Stimulated activated CD8-positive, alpha-beta memory T cell treated with anti-CD3 and anti-CD28 coated beads, Interleukin-12 subunit alpha, Interleukin-12 subunit beta, amount 100 ng/mL, for 4 hours (primary cell): ENCODE measurements at places on chromosomes 5 and 9.

GRCh38 chr5:149406979-149407306, 27.9 kb upstream of the IL17B start:
- no peak for DNase-seq

- no peak for DNase-seq
Observed at GRCh38 chr9:87109851-87110250, 162.5 kb upstream of the GAS1 start.

DNA sequence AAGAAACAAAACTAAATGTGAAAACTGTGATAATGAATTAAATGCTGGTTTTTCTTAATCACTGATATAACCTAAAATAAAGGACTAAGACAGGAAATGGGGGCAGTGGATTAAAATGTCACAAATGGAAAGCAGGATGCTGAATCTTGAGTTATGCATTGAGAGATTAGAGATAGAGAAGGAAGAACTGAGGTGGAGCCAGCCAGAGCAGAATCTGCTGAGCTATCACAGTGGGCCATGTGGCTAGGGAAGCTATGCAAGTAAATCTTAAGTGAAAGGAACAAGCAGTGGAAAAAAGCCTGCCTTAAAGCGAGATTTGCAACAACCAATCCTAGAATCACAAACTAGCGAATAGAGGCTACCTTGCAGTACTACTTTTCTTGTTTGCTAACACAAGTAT, 188.5 kb upstream of the RASA1 start:
- DNase-seq = no peak

- DNase-seq = no peak
Observed at GRCh38 chr5:35780236-35780635, 76.5 kb upstream of the IL7R start.

- no peak for DNase-seq
Observed at GRCh38 chr5:78746021-78746770, 97.6 kb upstream of the LHFPL2 start.

DNA sequence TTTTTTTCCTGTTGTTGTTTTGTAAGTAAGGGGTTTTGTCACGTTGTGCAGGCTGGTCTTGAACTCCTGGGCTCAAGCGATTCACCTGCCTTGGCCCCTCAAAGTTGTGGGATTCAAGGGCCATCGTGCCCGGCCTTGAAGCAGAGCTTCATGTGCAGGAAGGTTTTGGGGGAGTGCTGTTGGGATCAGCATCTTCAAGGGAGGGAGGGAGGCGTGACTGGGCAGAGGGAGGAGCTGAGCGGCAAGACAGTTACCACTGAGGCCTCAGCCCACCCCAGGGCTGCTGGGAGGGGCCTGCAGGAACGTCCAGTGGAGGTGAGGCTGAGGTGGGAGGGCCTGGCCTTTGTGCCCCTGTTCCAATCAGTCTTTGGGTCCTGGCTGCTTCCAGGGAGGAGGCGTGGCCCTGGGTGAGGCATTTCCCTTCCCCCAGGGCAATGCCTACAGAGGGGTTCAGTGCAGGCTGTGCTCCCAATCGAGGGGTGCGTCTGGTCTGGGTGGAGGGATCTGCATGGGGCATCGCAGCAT, 21.4 kb downstream of the OR2V1 start:
- no peak for DNase-seq

DNA sequence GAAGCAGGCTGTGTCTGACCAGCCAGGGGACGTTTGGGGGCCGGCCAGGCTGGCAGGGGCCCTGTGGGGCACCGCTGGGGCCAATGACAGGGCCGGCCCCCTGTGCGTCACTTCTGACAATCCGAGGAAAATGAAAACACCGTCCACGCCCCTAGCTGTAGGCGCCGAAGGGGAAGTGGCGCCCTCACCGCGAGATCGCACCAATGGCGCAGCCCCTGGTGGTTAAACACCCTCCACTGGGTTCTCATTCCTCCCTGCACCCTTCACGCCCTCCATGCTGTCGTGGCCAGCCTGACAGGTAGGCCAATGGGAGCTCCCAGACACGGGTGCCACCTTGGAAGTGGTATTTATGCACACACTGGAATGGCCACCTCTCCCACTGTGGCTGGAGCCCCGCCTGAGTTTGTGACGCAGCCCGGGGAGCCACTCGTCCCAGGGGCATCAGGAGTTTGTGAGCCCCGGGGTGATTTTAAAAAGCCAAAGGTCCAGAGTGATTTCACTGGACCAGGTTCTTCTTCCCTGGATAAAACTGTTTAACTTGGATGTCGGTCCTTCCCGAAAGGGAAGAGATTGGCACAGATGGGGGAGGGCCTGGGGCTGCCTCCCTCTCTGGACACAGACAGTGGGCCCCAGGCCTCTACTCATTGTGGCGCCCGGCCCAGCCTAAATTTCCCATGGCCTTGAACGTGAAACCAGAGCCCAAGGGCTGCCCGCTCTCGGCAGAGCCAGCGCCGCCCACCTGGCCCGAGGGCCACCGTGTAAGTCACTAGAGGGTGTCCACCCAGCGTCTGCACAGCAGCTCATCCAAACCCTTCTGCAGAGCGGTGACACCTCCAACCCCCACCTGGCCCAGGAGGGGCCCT, 49.7 kb downstream of the NKD2 start:
- no peak for DNase-seq

DNA sequence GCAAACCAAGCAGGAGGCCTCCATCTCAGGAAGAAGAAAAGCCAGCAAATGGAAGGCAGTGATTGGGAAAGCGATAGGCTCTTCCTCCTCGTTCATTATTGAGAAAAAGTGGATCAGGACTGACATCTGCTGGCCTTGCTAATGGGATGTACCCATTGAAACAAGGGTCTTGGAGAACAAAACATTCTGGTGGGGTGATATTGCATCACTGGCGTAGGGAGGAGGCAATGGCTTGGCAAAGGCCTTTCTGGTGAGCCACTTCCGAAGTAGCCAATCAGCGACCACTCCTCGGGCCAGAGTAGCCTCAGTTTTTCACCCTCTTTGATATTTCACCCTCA, 86.7 kb upstream of the NFIB start:
- no peak for DNase-seq

DNA sequence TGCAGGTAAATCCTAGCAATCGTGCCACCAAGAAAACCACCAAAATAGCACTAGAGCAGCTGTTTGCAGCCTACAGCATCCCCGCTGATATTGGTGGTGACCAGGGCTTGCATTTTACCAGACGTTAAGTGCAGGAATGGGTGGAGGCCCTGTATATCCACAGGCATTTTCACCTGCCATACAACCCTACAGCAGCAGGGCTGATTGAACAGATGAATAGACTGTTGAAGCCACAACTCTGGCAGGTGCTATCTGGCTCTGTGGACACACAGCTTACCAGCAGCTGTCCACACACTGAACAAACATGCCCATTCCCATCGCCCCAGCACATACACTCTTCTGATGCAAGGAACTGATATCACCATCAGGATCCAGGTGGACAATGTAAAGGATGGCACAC, 154.5 kb upstream of the APC start:
- DNase-seq = no peak

DNA sequence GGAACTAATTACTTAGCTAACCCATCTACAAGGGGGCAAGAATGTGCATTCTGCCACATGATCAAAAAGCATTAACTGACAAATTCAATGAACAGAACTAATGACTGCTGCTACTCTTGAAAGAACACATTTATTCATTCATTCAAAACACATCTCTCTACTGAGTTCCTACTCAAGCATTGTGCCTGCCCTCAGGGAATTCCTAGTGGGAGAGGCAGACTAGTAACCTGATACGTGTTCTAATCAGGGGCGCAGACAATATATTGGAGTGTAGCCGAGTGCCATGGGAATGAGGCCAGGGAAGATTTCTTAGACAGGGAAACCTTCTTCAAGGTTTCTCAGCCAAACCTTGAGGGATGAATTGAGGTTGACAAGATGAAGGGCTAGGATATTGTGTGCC, 56.7 kb upstream of the PAPPA start:
- no peak for DNase-seq

- no peak for DNase-seq
Observed at GRCh38 chr5:150158170-150158949, 2.7 kb upstream of the PDGFRB start.

- no peak for DNase-seq
Observed at GRCh38 chr5:32278406-32278805, 34.3 kb downstream of the MTMR12 start.

GRCh38 chr9:20205821-20206220, 416.5 kb downstream of the MLLT3 start:
- no peak for DNase-seq

DNA sequence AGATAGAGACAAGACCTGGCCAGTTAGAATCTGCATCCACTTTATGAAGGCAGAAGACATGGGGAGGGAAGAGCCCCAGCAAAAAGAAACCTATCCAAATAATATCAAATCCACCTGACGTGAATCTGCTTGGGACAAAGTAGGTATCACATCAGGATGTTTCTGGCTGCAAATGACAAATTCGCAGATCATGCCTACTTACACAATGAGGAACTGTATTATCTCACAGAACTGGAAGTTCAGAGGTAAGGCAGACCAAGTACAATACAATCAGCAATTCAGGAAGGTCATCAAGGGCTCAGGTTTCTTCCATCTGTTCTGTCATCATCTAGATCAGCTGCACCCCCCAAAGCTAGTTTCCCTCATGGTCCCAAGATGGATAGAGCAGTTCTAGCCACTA, 13.2 kb upstream of the NR4A3 start:
- no peak for DNase-seq

GRCh38 chr9:134589748-134590147, 51.9 kb upstream of the COL5A1 start:
- no peak for DNase-seq

DNA sequence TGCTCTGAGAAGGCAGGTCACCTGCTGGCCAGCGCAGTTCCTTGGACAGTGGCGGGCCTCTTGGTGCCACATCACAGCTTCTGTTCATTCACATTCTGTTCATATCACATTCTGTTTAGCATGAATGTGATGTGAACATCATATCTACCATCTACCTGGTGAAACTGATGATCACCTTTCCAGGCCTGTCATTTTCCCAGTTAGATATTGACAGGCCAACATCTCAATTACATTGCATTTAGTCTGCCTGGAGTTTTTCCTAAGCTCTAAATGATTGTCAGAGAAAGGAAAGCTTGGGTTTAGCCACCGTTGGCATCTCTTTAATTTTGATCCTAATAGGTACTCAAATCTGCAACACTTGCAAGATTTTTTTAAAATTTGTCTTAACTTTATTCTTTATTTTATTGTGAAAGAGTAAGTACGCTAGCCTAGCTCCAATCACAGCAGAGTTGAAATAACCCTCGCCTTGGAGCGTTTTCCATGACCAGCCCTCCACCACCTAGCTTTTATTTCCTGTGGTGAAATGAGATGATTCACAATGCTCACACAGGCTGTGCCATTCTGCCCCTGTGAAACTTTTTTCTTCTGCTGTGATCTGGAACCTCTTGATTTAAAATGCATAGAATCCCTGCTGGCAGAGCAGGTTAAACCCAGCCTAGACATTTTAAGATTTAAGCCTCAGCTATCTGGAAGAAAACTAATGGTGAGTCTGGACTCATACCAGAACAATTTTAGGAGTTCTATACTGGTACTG, 225.0 kb downstream of the ESM1 start:
- DNase-seq = no peak

DNA sequence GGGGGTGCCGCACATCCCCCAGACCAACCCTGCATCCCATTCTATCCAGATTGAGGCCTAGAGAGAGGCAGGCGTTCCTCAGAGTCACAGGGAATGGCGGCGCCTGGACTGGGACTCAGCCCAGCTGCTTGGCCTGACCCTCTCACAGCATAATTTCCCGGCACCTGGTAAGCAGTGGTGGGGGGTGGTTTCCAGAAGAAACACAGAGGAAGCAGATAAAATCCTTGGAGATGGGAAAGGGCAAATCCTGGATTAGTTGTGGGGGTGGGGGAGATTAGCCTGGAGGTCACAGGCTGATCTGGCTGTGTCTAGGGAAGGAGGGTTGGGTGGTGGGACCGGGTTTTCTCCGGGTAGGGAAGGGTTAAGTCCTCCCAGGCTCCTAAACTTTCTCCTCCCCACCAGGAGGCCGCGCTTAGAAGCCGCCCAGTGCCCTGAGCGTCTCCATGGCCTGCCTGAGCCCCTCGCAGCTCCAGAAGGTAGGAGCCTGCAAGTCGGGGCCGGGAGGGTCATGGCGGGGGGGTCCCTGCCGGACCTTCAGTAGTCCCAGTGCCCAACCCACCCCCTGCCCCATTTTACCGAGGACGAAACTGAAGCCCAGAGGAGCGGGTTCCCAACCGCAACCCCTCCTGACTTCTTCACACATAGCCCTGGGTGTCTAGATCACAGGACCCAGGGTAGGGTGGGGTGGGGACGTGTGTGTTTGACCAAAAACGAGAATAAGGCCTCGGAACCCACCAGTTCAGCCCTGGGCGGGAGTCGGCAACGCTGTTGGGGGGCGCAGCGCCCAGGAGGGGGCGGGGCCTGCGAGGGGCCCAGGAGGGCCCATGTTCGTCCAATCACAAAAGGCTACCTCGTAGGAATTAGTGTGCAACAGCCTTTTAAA, 1.3 kb downstream of the PHYHD1 start:
- DNase-seq = no peak

DNA sequence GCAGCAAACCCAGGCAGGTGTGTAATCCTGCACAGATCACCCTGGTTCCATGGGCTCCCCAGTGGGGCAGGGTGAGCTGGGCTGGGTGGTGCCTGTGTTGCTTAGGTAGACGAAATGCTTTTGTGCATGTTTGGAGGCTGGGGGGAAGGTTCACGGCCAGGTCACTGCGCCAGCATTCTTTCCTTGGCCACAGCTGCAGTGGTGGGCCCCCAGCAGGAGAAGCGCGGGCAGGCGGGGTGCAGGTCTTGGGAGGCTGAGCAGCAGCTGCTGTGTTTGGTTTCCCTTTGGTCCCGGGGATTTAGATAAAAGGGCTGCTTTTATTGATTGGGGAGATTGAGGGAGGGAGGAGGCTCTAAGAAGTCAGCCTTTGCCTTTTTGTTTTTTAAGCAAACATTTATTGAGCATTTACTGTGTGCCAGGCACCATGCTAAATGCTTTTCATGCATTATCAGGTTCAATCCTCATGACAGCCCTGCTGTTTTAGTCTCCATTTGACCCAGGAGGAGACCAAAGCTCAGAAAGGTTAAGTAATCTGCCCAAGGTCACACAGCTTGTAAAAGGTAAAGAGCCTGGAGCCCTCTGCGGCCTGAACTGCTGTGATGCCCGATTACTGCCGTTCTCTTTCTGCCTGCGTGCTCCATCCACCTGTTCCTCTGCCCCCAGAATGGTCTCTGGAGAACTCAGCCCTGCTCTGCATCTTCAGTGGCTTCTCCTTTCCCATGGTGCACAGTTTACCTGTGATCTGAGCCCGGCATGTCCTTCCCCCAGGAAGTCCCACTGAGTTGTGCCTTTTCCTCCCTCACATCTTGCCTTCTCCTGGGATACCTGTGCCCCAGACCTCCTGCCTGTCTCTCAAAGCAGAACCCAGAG, 94.4 kb downstream of the MACROH2A1 start:
- DNase-seq = no peak

- no peak for DNase-seq
Observed at GRCh38 chr5:132457371-132458225, 33.0 kb downstream of the IRF1 start.

DNA sequence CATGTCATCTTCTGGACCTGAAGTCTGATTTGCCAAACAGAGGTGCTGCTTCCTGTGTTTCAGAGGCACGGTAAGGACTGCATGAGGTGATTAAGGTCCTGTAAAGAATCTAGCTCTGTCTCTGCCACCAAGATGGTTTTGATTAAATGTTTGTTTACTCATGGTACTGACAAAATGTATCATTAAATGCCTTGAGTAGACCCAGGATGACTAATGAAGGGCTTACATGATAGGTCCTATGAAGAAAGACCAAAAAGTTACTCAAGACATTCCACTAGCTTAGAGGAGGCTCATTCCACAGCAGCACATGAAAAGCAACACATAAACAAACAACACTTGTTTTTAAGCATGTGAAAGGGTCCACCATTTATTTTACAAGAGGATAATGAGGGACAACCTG, 100.9 kb downstream of the BOD1 start:
- DNase-seq = no peak

GRCh38 chr5:6347165-6347564, 31.2 kb downstream of the MED10 start:
- DNase-seq = no peak
